ENCODE measurements at places on chromosomes 3 and 15.

DNA sequence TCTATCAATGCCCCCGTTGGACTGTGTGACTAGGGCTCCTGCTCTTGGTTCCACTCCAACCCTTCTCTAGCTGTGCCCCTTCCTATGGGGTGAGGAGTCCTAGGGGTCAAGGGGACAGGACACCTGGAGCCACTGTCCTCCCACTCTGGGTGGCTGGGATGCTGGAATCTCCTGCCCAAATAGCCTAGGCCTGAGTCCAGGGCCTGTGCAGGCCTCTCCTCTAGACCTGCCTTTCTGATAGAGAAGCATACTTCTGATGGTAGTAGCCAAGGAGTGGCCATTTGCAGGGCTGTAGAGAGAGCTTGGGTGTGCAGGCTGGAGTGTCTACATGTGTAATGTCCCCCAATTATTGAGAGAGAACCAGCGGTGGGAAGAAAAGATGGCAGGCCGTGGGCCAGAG is 54.2 kb downstream of the ITGA11 start:
- no peak for DNase-seq

DNA sequence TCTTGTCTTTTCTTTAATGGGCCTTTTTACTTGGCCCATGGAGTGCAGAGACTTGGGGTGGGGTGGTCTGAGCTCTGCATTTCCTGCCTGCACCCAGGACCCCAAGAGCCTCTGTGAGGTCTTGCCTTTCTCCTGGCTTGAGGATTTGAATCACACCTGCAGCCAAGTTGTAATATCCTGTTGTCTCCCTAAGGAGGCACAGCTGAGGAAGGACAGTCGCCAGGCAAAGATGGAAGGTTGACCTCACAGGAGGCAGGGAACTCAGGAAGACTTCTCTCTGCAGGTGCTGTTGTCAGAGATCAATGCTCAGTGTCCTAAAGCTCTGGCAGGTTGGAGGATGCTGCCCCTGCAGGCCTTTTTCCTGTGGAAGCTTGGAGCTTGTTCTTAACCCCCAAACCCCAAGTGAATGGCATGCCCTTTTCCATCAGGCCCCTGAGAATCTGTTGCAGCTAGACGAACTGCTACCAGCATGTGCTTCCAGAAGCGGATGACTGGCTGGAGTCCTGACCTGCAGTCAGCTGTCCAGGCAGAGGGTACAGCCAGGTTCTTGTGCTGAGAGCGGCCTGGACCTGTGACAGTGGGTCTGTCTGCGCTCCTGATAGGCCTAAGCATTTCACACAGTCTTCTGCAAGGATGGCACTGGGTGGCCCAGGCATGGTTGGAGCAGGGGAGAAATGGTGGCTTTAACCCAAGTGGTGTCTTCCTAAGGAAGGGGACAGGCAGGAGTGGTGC is 120.0 kb downstream of the EEFSEC start:
- DNase-seq = no peak

GRCh38 chr15:57646087-57646486 is 54.4 kb downstream of the MYZAP start:
- no peak for DNase-seq

GRCh38 chr3:100526613-100527346 is 34.4 kb downstream of the TMEM45A start:
- no peak for DNase-seq

GRCh38 chr15:70195587-70196305 is 98.0 kb upstream of the TLE3 start:
- DNase-seq = peak; percentile 77

- peak; percentile 27 for DNase-seq
Measured at GRCh38 chr15:83794209-83794608, 140.3 kb downstream of the ADAMTSL3 start.

DNA sequence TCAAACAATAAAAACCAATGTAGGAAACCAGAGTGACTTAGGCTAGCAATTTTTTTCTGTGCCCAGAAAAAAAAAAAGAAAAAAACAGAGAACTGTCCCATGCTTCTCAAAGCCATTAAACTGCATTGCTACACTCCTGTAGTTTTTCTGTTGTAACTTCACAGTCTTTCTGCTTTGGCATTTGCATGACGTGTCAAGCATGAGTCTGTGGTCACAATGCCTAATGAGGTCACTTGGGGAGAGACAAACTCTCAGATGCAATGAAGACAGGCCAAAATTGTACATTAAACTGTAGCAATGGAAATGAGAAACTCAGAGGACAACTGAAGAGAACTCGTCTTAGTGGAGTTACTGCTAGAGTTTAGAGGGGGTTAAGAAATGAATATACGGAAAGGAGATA is 30.8 kb downstream of the CCDC80 start:
- no peak for DNase-seq

DNA sequence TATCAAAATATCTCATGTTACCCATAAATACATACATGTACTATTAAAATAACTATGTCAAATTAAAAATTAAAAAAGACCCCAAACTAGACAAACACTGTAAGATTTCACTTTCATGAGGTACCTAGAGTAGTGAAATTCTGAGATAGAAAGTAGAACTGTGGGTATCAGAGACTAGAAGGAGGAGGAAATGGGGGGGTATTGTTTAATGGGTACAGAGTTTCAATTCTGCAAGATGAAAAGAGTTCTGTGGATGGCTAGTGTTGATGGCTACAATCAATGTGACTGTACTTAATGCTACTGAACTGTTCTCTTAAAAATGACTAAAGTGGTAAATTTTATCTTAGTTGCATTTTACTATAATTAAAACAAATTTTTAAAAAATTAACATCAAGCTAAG is 36.6 kb downstream of the RFX7 start:
- DNase-seq = no peak

GRCh38 chr15:32794973-32795372 is 77.2 kb downstream of the GREM1 start:
- peak; percentile 67 for DNase-seq

GRCh38 chr3:100682056-100682853 is 27.0 kb upstream of the TFG start:
- DNase-seq = no peak

- no peak for DNase-seq
Measured at GRCh38 chr3:100641471-100642032, 32.2 kb downstream of the ADGRG7 start.

DNA sequence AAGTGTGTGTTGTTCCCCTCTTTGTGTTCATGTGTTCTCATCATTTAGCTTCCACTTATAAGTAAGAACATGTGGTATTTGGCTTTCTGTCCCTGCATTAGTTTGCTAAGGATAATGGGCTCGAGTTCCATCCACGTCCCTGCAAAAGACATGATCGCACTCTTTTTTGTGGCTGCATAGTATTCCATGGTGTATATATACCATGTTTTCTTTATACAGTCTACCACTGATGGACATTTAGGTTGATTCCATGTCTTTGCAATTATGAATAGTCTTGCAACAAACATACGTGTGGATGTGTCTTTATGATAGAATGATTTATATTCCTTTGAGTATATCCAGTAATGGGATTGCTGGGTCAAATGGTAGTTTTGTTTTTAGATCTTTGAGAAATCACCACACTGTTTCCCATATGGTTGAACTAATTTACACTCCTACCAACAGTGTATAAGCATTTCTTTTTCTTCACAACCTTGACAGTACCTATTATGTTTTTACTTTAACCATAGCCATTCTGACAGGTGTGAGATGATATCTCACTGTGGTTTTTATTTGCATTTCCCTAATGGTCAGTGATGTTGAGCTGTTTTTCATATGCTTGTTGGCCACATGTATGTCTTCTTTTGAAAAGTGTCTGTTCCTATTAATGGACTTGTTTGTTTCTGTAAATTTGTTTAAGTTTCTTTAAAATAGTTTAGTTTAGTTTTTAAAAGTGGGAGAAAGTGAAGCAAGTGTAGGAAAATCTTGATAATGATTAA is 21.9 kb upstream of the SLC30A4 start:
- DNase-seq = no peak

DNA sequence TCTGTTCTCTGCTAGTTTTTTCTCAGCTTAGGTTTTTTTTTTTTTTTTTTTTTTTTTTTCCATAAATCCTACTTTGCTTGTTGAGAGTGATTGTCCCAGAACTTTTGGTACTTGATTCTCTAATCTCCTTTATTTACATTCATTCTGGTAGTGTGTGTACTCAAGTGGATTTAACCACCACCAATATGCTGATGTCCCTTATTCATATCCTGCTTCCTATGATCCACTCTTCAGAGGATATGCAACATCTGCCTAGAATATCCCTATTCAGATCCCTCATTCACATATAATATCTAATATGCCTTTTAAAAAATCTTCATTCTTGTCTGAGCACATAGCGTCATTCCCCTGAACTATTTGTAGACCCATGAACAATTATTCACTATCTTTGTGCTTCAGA is 342.9 kb downstream of the VGLL3 start:
- no peak for DNase-seq

GRCh38 chr3:126765187-126766069 is 61.4 kb downstream of the CHCHD6 start:
- DNase-seq = no peak

- DNase-seq = no peak
Measured at GRCh38 chr3:20798666-20799065, 612.7 kb upstream of the SGO1 start.

- no peak for DNase-seq
Measured at GRCh38 chr3:42736531-42736930, 33.9 kb upstream of the HHATL start.

- DNase-seq = no peak
Measured at GRCh38 chr15:45751629-45752028, 116.8 kb downstream of the SQOR start.
